Skeletal muscle cell (primary cell): ENCODE measurements at places on chromosomes 5 and 9.

GRCh38 chr5:59837071-59837470, 56.5 kb downstream of the PDE4D start:
- no peak for DNase-seq

DNA sequence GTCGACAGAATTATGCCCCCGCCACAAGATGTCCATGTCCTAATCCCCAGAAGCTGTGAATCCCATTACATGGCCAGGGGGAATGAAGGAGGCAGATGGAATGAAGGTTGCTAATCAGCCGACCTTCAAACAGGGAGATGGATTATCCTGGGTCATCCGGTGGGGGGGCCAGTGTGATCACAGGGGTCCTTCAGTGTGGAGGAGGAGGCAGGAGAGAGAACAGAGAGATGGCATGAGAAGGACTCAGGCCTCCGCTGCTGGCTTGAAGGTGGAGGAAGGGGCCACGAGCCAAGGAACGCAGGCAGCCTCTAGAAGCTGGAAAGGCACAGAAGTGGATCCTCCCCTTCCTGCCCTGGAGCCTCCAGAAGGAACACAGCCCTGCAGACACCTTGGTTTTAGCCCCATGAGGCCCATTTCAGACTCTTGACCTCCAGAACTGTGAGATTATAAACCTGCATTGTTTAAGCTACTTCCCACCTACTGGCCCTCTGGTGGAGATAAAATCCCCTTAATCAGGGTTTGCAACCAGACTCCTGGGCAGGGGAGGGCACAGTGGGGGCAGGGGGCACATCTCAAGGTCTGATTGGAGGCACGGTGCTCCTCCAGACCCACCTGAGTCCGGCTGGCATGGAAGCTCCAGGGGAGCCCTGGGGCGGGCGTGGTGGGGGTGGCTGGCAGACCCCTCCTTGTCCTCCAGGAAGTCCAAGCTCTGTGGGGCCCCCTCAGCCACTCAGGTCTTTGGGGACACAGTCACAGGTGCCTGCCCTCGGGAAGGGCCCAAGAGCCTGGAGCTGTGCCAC, 13.8 kb downstream of the PTGES2 start:
- DNase-seq: no peak

DNA sequence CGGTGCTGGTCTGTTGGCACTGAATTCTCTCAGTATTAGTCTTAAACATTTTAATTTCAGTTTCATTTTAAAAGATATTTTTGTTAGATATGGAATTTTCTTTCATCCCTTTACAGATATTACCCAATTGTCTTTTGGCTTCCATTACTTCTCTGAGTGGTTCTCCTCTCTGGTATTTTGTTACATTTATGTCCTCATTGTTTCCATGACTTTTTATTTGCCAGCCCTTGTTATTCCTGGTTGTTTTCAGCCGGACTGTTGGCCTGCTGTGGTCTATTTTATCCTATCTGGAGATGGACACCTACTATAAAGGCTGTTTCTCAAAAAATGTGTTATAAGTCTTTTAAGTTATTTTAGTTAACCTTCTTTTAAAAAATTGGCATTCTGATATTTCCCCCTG, 117.2 kb downstream of the ARHGEF28 start:
- no peak for DNase-seq

- DNase-seq: no peak
Observed at GRCh38 chr9:137634016-137634415, 15.2 kb downstream of the EHMT1 start.

DNA sequence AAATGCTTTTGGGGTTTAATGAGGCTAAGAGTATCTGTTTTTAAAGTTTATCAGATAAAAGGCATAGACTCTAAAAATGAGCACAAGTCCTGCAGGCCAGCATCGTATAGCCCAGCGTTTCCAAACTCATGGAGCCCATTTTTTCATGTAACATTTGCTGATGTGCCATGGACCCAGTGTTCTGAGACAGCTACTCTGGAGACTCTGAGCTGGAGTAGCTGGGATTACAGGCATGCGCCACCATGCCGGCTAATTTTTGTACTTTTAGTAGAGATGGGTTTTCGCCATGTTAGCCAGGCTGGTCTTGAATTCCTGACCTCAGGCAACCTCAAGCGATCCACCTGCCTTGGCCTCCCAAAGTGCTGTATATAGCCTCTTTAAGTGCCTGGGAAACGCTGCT, 15.8 kb downstream of the GLRX start:
- DNase-seq: no peak

DNA sequence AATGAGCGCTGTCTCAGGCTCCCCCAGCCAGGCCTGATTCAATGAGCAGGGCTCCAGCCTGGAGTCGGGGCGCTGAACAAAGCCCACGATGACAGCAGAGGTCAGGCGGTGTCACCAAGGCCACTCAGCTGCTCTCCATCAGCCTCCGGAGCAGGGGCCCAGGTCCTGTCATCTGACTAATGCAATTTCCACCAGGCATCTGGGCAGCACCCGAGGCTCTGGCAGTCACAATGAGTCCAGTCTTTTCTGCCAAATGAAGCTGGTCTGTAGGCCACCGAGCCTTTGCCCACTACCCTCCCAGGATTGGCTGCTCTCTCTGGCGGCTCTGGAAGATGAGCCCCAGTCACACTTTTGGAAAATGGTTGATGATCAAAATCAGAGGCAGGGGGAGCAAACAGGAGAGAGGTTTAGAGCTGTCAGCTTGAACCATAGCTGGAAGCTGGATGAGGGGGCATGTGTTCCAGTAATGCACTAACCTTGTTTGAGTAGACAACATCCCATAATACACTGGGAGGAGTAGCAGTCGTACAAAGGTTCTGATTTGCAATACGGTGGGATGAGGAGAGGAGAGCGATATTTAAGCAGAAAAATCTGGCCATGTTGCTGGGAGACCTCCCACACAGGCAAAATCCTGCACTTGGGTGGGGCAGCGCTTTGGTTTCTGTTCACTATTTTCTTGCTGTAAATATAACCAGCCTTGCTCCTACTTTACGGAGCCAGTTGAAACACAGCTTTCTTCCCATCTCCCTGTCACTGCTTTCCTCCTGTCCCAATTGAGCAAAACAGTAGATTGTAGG, 306.4 kb upstream of the PANK3 start:
- DNase-seq: no peak

DNA sequence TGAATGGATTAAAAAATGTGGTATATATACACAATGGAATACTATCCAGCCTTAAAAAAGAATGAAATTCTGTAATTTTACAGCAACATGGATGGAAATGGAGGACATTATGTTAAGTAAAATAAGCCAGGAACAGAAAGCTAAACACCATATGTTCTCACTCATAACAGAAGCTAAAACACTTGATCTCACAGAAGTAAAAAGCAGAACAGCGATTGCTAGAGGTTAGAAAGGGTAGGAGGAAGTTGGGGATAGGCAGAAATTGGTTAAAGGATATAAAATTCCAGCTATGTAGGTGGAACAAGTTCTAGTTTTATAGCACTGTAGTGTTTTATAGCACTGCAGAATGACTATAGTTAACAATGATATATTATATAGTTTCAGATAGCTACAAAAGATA, 15.8 kb downstream of the MARCHF3 start:
- DNase-seq: no peak

DNA sequence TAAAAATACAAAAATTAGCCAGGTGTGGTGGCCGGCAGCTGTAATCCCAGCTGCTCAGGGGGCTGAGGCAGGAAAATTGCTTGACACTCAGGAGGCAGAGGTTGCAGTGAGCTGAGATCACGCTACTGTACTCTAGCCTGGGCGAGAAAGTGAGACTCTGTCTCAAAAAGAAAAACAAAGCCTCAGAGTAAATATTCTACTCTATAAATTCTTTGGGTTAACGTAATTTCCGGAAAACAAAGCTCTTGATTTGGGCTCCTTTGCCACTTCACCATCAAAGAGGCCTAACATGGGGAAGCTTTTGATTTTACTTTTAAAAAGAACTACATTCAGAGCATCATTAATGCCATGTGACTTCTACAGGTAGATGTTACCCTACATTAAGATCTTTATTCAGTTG, 103.1 kb downstream of the SERINC5 start:
- DNase-seq: no peak

GRCh38 chr9:73133921-73134407, 17.7 kb upstream of the ANXA1 start:
- no peak for DNase-seq
